ENCODE measurements at places on chromosomes 1 and 21. TPM values are rescaled to one million over a fixed set of nuclear protein-coding genes. Genes with fewer than 3 reads are reported as not detected.

The RIT1 gene
- total RNA-seq: 20.3 TPM

- no peak for DNase-seq
Observed at GRCh38 chr1:207878939-207879338, 32.0 kb downstream of the CD34 start.

DNA sequence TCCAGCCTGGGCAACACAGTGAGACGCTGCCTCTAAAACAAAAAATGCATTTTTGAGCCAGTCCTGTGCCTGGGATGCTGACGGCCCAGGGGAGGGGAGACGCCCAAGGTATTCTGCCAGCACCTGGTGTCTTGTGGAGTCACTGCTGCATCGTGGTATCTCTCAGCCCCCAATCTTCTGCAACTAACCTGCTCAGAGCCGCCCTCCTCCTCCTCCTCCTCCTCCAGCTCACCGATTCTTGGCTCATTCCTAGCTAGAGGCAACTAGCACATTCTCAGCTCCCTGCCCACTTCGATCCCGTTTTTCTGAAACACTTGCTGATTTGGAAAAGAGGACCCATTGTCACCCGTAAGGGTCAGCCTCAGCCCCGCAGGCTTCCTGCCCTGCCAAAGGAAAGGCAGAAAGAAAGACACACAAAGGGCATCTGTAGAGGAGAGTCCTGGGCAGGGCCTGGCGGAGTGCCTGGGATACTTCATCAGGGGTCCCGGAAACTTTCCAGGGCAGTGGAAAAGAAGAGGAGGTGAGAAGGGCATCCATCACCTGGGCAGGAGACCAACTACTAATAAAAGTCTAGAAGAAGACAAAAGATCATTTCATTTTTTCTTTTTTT lies 20.7 kb downstream of the GPR157 start:
- no peak for DNase-seq

DNA sequence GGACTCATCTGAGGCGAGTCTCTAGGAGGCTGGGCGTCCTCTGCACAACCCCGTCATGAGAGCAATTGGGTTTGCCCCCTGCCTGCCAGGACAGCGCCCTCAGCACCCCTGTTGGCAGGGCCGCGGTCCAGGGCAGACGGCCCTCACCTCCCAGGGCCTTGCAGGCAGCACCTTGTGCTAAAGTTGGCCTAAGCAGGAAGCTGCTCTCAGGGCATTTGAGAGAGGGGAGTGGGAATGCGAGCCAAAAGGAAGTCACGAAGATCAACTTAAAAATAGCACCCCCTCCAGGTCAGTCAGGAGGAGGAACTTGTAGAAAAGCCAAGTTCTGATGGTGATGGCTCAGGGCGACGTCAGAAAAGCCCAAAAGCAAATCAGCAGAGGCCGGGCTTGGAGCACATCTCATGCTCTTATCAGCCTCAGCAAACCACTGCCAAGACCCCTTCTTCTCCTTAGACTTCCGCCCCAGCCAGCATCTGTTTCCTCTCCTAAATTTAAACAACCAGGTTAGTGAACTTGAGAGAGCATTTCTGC lies 12.6 kb upstream of the ADORA3 start:
- peak; percentile 62 for DNase-seq

GRCh38 chr21:36115138-36115730 lies 19.6 kb upstream of the CBR3 start:
- DNase-seq: no peak

The THRAP3 gene
- 149 TPM for total RNA-seq

DNA sequence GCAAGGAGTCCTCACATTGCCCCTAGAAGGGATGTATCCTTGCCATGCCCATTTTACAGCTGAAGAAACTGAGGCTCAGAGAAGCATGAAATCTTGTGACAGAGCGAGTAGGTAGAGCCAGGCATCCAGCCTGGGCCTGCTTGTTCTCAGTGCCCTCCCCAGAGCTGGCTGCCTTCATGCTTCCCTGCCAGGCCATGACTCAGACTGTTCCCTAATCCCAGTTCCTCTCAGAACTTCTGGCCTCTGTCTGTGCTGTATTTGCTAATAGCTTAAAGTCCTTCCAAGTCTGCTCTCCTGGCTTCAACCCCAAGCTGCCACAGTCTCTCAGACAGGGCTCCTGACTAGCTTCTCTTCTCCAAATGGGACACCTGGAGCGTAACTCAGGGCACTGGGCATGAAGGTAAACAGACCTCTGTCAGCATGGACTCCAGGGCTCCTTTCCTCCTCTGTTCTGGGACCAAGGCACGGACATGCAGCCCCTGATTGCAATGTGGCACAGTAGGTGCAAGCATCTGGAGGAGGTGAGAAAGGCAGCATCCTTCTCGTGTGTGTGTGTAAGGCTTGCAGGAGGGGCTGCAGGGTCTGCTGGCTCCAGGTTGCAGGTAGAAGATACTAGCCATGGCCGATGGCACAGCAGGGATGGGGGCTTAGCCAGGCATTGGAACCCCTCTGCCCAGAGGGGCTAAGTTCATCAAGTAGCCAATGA lies 122.7 kb downstream of the HMGB4 start:
- DNase-seq: no peak

DNA sequence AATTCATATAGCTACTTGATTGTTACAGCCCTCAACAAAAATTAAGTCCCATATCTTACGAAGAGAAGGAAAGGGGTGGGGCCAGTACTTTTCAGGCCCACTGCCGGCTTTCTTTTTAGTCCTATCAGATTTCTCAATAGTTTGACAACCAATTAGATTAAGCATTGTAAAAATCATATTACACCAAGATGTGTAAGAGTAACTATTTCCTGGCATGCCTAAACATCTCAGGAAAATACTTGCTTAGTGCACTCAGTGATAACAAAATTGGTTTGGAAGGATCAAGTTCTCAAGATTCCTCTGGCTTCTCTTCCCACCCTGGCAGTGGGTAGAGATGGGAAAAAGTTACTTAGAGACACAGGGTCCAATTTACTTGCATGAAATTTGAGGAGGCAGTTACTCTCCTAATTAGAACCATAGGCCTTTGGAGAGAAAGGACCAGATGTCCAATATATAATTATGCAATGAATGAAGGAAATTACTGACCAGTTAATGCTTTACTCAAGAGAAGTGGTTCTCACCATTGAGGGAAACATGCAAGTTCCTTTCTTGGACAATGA lies 30.1 kb downstream of the STPG1 start:
- no peak for DNase-seq

The MRPS15 gene
- total RNA-seq: 169 TPM

GRCh38 chr21:17900281-17900989 lies 81.3 kb upstream of the C21orf91 start:
- peak; percentile 25 for DNase-seq
